ENCODE measurements at places on chromosomes 2 and 18. TPM values are rescaled to one million over a fixed set of nuclear protein-coding genes. Genes with fewer than 3 reads are reported as not detected.

Gene MOGAT1
- total RNA-seq, result 0.22 TPM

DNA sequence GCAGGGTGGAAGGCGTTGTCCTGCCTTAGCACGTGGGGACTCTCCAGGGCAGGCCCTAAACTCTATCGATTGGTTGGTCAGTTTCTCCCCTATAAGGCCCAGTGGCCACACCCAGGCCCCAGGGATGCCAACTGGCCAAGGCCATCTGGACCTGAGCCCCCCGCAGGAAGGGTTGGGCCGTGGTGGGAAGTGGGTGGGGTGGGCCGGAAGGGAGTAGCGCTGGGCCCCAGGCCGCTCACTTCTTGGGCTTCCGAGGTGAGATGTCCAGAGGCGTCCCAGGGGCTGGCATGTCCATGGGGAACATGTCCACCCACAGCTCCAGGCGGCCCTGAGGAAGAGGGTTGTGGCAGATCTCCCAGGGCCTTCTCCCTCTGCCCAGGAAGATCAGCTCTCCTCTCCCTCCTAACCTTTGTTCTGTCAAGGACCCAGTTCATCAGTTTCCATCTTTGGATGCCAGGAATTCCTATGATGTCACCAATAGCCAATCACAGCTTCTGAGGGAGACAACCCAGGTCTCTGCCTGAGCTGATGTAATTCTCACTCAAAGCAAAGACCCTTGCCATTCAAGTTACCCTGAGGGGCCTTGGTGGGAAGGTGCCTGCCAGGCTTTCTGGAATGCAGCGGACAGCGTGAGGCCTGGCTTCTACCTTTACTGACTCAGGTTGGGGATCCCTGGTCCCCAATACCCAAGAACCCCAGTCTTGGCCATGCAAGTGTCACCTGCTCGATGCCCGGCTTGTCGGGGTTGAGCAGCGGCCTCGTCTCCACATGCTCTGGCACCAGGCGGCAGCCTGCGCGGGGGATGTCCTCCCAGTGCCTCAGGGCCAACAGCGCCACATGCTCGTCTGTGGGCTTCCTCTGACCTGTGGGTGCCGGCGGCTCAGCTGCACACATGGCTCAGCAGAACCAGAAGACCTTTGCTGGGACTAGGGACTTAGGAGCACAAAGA lies 14.4 kb downstream of the OTOF start:
- no peak overlapping the region for H3K4me3 ChIP-seq
- H3K36me3 ChIP-seq, result no peaks in the 10 kb centered on the region
- H3K27ac ChIP-seq, result no peak overlapping the region
- H3K27me3 ChIP-seq, result no peaks in the 10 kb centered on the region
- peaks cover 14% of the 10 kb centered on the region for H3K4me1 ChIP-seq
- DNase-seq, result no peak

Gene GPR75
- 1.2 TPM for total RNA-seq

DNA sequence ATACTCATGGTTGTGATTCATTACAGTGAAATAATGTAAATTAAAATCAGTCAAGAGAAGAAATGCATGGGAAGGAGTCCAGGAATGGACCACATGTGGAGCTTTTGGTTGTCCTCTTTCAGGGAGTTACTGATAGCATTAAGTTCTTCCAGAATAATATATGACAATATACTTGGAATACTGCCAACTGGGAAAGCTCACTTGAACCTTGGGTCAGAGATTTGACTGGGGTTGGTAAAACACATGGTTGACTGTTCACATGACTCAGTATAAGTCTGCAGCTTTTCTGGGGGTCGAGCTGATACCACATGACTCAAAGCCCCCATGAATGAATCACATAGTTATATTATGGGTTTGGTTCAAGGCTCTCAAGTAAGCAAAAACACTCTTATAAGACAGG lies 1109.0 kb upstream of the CHAC2 start:
- peak; percentile 4 for DNase-seq
- no peaks in the 10 kb centered on the region for H3K36me3 ChIP-seq
- H3K4me3 ChIP-seq, result no peak overlapping the region
- H3K27me3 ChIP-seq, result no peaks in the 10 kb centered on the region
- no peaks in the 10 kb centered on the region for H3K4me1 ChIP-seq
- H3K27ac ChIP-seq, result no peak overlapping the region

Gene TYMS
- 245 TPM for total RNA-seq

GRCh38 chr2:188204824-188205223 lies 86.8 kb upstream of the GULP1 start:
- no peaks in the 10 kb centered on the region for H3K27me3 ChIP-seq
- no peak for DNase-seq
- H3K27ac ChIP-seq, result no peak overlapping the region
- H3K4me3 ChIP-seq, result no peak overlapping the region
- no peaks in the 10 kb centered on the region for H3K36me3 ChIP-seq

Gene METAP1D
- total RNA-seq, result 15.8 TPM

DNA sequence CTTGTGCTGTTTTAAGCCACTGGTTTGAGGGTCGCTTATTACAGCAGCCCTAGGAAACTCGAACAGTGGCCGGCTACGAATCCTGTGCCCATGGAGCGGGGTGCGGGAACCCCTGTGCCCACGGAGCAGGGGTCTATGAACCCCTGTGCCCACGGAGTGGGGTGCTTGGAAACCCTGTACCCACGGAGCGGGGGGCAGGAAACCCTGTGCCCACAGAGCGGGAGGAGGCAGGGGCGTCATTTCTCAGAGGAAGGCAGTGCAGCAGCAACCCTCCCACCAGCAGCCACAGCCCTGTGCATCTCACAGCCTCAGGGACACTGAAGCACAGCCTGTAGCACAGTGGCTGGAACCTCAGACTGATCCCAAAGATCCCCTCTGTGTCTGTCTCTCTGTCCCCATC lies 34.2 kb upstream of the GPC1 start:
- no peak overlapping the region for H3K27ac ChIP-seq
- no peaks in the 10 kb centered on the region for H3K4me1 ChIP-seq
- no peak for DNase-seq
- no peak overlapping the region for H3K4me3 ChIP-seq

DNA sequence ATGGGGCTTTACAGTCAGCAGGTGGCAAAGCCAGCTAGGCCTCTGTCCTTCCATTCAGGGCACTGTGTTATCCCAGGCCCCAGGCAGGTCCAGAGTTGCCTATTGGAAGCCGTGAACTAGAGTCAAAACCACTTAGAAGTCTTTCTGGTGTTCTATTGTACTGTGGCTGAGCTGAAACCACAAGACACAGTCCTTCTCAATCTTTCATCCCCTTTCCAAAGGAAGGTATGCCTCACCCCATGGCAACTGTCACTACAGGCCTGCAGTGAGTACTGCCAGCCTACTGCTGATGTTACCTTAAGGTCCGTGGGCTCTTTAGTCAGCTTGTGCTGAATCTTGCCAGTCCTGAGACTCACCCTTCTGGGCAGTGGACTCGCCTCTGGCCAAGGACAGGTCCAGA lies 181.6 kb downstream of the GULP1 start:
- DNase-seq, result no peak
- H3K4me1 ChIP-seq, result peaks cover 25% of the 10 kb centered on the region
- H3K36me3 ChIP-seq, result no peaks in the 10 kb centered on the region
- no peak overlapping the region for H3K4me3 ChIP-seq
- H3K27me3 ChIP-seq, result no peaks in the 10 kb centered on the region

Gene GTF2A1L
- 0.22 TPM for total RNA-seq

DNA sequence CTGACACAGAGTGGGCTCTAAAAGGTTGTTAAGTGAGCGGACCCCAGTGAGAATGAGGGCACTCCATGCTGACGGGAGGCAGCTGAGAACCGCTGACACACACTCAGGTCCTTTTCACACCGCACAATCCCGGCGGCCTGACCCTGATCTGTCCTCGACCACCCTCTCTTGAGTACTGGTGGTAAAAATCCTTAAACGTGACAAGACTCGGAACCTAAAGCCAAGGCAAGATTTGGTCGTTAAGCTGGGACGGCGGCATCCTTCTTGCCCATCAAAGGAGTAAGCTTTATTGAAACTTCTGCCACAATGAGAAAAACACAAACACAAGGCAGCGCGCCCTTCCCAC lies 569 bp downstream of the TMX3 start:
- H3K27me3 ChIP-seq, result no peaks in the 10 kb centered on the region
- H3K4me3 ChIP-seq, result peak overlapping the region; percentile 83
- DNase-seq, result no peak
- peak overlapping the region; percentile 77 for H3K27ac ChIP-seq

GRCh38 chr18:68244786-68245185 lies 470.1 kb downstream of the TMX3 start:
- DNase-seq, result no peak
- H3K4me3 ChIP-seq, result no peak overlapping the region
- H3K4me1 ChIP-seq, result no peaks in the 10 kb centered on the region

GRCh38 chr2:36672199-36672598 lies 24.3 kb upstream of the VIT start:
- no peak overlapping the region for H3K4me3 ChIP-seq
- H3K27me3 ChIP-seq, result no peaks in the 10 kb centered on the region
- DNase-seq, result peak; percentile 32
- H3K36me3 ChIP-seq, result no peaks in the 10 kb centered on the region
- no peaks in the 10 kb centered on the region for H3K4me1 ChIP-seq
- H3K27ac ChIP-seq, result no peak overlapping the region

Gene TFCP2L1
- 8.4 TPM for total RNA-seq

Gene TSGA10
- 6.6 TPM for total RNA-seq

- H3K36me3 ChIP-seq, result no peaks in the 10 kb centered on the region
- H3K27ac ChIP-seq, result no peak overlapping the region
- no peak for DNase-seq
- no peaks in the 10 kb centered on the region for H3K4me1 ChIP-seq
- no peak overlapping the region for H3K4me3 ChIP-seq
Observed at GRCh38 chr2:125364192-125364983, 1291.6 kb upstream of the GYPC start.

Gene SPHKAP
- total RNA-seq, result not detected

DNA sequence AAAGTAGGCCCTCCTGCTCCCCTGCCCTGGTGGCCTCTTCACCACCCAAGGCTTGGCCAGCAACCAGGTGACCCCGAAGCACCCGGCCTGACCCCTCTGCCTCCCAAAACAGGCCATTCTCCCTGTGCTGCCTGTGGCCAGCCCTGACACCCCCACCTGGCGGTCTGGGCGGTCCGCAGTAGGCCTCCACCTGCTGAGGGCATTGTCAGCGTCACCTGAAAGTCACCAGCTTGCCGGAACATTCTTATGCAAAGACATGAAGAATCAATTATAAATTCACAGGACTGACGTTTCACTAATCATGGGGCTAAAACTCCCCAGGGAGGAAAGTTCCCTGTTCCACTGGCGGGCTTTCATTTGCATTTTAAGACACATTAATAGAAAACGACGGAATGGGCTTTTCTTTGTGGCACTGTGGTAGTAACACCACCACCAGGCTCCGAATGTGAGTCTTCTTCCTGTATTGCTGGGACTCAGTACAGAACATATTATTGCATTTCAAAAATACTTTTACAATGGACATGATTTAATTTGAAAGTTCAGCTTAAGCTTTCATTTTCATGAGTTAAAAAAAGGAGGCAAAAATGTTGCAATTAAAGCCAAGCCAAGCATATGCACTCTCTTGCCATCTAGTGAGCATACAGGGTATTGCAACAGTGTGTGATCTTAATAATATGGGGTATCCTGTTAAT lies 57.4 kb downstream of the ADI1 start:
- no peaks in the 10 kb centered on the region for H3K27me3 ChIP-seq
- no peaks in the 10 kb centered on the region for H3K4me1 ChIP-seq
- H3K36me3 ChIP-seq, result no peaks in the 10 kb centered on the region
- H3K27ac ChIP-seq, result no peak overlapping the region

DNA sequence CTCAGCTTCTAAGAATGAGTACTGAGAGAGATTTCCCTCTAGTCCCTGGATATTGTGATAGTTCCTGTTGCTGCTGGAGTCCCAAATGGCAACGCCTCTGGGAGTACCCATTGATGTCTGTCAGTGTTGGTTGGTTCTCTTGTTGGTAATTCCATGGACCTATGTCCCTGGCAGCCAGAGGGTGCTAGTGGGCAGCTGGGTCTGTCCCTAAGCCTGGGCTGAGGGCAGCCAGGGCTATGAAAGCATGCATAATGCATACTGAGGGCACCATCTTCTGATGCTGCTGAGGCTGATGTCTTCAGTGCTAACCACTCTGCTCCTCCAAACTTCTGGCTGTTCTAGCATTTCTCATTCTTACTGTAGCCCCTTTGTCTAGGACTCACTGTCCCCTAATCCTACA lies 35.9 kb downstream of the NABP1 start:
- no peaks in the 10 kb centered on the region for H3K36me3 ChIP-seq
- no peaks in the 10 kb centered on the region for H3K27me3 ChIP-seq
- no peak overlapping the region for H3K4me3 ChIP-seq
- no peak overlapping the region for H3K27ac ChIP-seq
- peak; percentile 23 for DNase-seq
- no peaks in the 10 kb centered on the region for H3K4me1 ChIP-seq

DNA sequence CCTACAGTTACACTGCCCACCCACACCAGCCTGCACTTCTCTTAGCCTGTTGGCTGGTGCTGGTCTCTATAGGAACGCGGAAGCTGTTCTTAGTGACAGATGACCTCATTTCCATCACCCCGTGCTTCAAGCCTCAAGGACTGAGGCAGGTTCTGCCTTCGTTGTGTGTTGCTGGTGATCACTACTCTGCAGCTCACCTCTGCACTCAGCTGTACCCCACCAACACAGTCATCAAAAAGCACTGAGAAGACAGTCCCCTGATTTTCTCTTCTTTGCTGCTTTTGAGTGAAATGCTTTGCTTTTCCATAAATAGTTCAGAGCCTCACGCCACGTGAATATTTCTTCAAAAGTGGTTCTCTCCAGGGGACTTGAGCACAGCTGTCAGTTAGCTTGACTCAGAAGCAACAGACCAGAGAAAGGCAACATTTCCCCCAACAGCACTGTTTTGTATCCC lies 225.7 kb upstream of the CCDC150 start:
- no peaks in the 10 kb centered on the region for H3K4me1 ChIP-seq
- DNase-seq, result no peak
- no peak overlapping the region for H3K27ac ChIP-seq
- H3K36me3 ChIP-seq, result no peaks in the 10 kb centered on the region

Gene CFAP65
- 0.52 TPM for total RNA-seq

Gene MC4R
- total RNA-seq, result not detected

Gene PSMA8
- total RNA-seq, result not detected

Gene C2orf80
- total RNA-seq, result not detected

Gene HOXD4
- total RNA-seq, result 0.61 TPM

GRCh38 chr2:238970553-238971081 lies 122.7 kb downstream of the TWIST2 start:
- H3K36me3 ChIP-seq, result no peaks in the 10 kb centered on the region
- no peak overlapping the region for H3K4me3 ChIP-seq
- peaks cover 15% of the 10 kb centered on the region for H3K4me1 ChIP-seq
- no peak overlapping the region for H3K27ac ChIP-seq
- peak; percentile 33 for DNase-seq

Gene TUBA3E
- total RNA-seq, result not detected

- 0 out of 2 replicates have a peak, but pooled peaks cover 3% of the 10 kb centered on the region for H3K4me1 ChIP-seq
- no peak overlapping the region for H3K27ac ChIP-seq
- H3K36me3 ChIP-seq, result no peaks in the 10 kb centered on the region
Observed at GRCh38 chr2:234098681-234099080, 48.2 kb downstream of the SPP2 start.

All from HCT116 (cell line).